Activated CD4-positive, alpha-beta T cell treated with anti-CD3 and anti-CD28 coated beads, Interleukin-2, amount 10 ng/mL, durations not matched to agents 7 days and 5 days (primary cell): ENCODE measurements at places on chromosomes 6 and 20. TPM values are rescaled to one million over a fixed set of nuclear protein-coding genes. Genes with fewer than 3 reads are reported as not detected.

ERVFRD-1 gene
- not detected for total RNA-seq

PACSIN1 gene
- 1.7 TPM for total RNA-seq

TMEM14A gene
- 25.3 TPM for total RNA-seq

NFATC2 gene
- total RNA-seq, result 62.0 TPM

CTSZ gene
- total RNA-seq, result 53.3 TPM

ZNF341 gene
- 5.5 TPM for total RNA-seq

PXT1 gene
- total RNA-seq, result 0.40 TPM

MMP24 gene
- not detected for total RNA-seq

BANF2 gene
- not detected for total RNA-seq

AVP gene
- total RNA-seq, result not detected

MAPK14 gene
- 66.7 TPM for total RNA-seq

RAB44 gene
- 0.15 TPM for total RNA-seq

TBXT gene
- total RNA-seq, result not detected

MUC21 gene
- total RNA-seq, result not detected

TTLL9 gene
- total RNA-seq, result not detected

IRF4 gene
- 126 TPM for total RNA-seq

DACT2 gene
- total RNA-seq, result 0.10 TPM

PBOV1 gene
- total RNA-seq, result not detected

C6orf15 gene
- total RNA-seq, result not detected

CGAS gene
- 27.9 TPM for total RNA-seq

ADGRF4 gene
- total RNA-seq, result not detected

CRISP3 gene
- not detected for total RNA-seq

SIGLEC1 gene
- not detected for total RNA-seq

HLA-DOA gene
- total RNA-seq, result 1.5 TPM

SOX18 gene
- total RNA-seq, result 0.15 TPM

SLC22A16 gene
- not detected for total RNA-seq

TP53TG5 gene
- total RNA-seq, result not detected

CFAP206 gene
- not detected for total RNA-seq

ELOVL4 gene
- total RNA-seq, result 1.1 TPM

TGM3 gene
- total RNA-seq, result not detected

HRH3 gene
- not detected for total RNA-seq

GNL1 gene
- 59.9 TPM for total RNA-seq

PDSS2 gene
- 10.9 TPM for total RNA-seq

CENPW gene
- 48.5 TPM for total RNA-seq

EYA2 gene
- total RNA-seq, result not detected

NOP56 gene
- total RNA-seq, result 387 TPM

CST7 gene
- total RNA-seq, result 26.7 TPM

GABRR2 gene
- total RNA-seq, result 0.77 TPM

NR2E1 gene
- not detected for total RNA-seq

CNBD2 gene
- total RNA-seq, result 4.0 TPM

NCOA6 gene
- total RNA-seq, result 32.3 TPM
